CD4-positive, alpha-beta T cell treated with Interleukin-1 beta for 1 hour (primary cell): ENCODE measurements at places on chromosomes 16 and 17.

DNA sequence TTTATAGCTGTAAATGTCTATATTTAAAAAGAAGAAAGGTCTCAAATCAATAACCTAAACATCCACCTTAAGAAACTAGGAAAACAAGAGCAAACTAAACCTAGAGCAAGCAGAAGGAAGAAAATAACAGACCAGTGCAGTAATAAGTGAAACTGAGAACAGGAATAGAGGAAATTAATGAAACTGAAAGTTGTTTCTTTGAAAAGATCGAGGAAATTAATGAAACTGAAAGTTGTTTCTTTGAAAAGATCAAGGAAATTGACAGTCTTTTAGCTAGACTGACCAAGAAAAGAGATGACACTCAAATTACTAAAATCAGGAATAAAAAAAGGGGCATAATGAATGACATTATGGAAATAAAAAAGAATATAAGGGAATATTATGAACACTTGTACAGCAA is 46.4 kb downstream of the SLFN5 start:
- peak; percentile 21 for DNase-seq

- no peak for DNase-seq
These were observed 27.8 kb downstream of the TLE7 start for GRCh38 chr16:71414038-71414437.

DNA sequence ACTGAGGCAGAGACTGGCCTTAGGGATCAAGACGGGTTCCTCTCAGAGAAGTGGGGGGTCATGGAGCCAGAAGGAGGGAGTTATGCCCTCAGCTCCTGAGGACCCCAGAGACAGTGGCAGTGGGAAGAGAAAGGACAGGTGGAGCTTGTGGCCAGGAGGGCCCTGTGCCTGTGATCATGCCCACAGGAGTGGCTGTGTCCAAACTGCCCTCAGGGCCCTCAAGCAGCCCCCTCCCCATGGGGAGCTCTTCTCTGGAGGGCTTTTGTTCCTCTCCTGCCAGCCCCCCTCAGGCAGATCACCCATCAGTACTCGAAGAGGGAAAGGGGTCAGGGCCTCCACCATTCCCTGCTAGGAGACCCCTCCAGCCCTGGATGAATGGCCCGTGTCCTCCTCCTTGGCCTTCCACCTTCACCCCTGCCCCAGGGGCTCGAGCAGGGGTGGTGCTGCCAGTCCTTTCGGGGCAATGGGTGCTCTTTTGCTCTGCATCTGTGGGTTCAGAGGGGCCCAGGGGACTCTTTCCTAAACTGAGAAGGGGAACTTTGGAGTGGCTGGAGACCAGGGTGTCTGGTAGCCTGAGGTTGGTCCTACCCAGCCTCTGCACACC is 52.7 kb downstream of the BEAN1 start:
- no peak for DNase-seq

- DNase-seq, result no peak
These were observed 2295.3 kb downstream of the TP53TG3F start for GRCh38 chr16:35754391-35755369.

GRCh38 chr17:5050278-5050677 is 15.1 kb upstream of the SLC52A1 start:
- no peak for DNase-seq

- DNase-seq, result no peak
These were observed 44.7 kb upstream of the PRSS54 start for GRCh38 chr16:58339452-58339981.

DNA sequence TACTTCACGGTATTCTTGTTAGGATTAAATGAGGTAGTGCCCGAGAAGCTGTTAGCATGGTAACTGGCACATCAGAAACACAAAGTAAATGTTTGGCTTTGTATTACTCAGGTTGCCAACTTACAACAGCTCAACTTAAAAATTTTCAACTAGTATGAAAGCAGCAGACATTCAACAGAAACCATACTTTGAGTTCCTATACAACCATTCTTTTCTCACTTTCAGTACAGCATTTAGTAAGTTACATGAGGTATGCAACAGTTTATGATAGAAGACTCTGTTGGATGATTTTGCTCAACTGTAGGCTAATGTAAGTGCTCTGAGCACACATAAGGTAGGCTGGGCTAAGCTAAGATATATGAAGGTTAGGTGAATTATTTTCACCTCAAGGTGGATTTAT is 7.7 kb downstream of the CENPN start:
- no peak for DNase-seq

DNA sequence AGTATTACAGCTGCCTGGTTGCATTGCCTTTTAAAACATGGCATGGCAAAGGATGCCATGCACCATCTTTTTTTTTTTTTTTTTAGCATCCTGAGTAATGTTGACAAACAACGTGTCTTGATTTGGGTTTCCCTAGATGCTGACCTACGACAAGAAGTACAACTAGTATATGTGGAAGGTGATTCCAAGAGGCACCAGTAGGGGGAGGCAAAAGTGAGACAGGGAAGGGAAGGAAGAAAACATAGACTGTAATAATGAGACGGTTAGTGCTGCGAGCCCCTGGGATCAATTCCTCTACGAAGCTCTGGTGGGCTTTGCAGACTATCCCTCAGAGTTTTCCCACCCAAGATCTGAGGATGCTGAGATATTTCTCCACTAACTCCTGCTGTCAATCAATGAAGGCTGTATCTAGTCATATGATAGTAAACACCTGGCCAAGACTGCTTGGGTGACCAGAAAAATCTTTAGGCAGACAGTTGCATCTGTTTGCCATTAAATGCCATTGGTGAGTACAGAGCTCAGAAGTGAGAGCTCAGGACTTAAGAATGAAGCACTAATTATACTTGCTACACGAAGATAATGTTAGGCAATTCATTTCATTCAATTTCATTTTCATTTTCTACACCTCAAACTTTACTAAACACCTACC is 458.6 kb upstream of the GOT2 start:
- DNase-seq, result no peak

DNA sequence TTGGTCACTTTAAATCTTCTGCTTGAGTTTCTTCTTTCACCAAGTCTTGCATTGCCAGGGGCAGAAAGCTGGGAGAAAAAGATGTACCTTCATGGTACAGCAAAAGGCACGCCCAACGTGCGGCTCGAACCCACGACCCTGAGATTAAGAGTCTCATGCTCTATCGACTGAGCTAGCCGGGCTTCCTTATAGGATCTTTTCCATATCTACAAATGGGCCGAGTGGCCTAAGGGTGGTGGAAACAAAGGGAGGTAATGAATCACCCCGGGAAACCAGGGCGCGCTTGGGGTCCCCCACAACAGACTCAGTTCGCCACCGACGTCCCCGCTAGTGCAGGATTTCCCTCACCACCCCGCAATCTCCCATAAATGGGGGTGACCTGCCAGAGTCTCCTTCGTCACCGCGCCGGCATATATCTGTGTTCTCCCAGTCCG is 7.5 kb upstream of the OR1F1 start:
- no peak for DNase-seq
